Activated CD8-positive, alpha-beta memory T cell treated with anti-CD3 and anti-CD28 coated beads for 1 hour (primary cell): ENCODE measurements at places on chromosomes 3 and 15.

GRCh38 chr3:58604031-58604430 lies 26.8 kb upstream of the FAM107A start:
- no peak for DNase-seq

- no peak for DNase-seq
Observed at GRCh38 chr3:46542344-46542743, 23.8 kb downstream of the LRRC2 start.

DNA sequence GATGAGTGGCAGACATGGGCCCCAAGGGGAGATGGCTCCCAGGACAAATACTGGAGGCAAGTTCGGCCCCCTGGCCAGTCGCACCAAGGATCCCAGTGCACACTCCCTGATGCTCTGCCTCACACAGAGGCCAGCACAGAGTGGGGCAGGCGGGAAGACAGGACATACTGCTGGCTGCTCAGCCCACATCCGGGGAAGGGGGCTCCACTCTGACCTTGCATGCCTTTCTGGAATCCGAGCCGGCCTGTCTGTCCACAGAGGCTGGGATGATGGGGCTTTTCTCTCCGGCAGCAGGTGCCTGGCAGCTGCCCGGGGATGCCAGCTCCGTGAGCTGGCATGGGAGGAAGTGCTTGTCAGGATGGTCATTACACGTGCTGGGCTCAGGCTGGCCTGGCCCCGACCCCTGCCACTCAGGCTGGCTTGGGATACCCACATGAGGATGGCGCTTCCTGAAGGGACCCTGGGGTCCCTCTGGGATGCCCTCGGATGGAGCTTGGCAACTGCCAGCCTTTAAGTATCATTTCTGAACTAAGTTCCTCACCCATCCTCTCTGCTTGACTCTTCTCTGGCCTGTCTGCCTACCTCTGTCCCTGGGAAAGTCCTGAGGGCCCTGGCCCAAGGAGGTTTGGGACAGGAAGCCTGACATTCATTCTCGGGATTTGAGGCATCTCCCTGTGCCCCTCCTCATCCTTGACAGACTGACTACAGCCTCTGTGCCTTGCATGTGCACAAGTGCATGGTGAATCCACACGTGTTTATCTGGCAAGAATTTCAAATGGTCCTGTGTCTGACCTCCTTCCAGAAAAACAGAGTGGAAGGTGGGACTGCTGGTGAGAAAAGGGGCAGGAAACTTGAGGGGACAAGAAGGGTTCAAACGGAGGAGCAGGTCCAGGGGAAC lies 46.5 kb downstream of the EXOG start:
- no peak for DNase-seq

- no peak for DNase-seq
Observed at GRCh38 chr3:57983734-57984518, 24.3 kb upstream of the FLNB start.

GRCh38 chr3:188624828-188625227 lies 470.9 kb downstream of the LPP start:
- DNase-seq = no peak

- DNase-seq = no peak
Observed at GRCh38 chr15:29064290-29064689, 178.5 kb downstream of the APBA2 start.

DNA sequence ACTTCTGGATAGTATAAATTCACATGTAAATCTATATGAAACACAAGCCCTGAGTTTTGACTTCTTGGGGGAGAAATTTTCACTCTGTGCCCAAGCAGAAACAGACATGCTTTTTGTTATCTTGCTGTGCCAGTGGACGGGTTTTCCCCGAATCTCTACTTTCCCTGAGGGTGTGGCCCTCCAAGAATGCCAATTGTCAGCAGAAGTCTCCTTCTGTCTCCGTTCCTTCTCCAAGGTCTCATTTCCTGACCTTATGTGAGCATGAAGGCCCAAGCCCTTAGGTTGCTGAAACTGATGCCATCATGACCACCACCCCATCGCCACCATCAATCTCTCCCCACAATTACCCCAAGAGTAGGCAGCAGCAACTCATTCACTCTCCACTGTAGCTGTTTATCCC lies 253.8 kb downstream of the XXYLT1 start:
- DNase-seq = no peak

- DNase-seq = no peak
Observed at GRCh38 chr3:168100777-168101492, 5.2 kb upstream of the GOLIM4 start.

DNA sequence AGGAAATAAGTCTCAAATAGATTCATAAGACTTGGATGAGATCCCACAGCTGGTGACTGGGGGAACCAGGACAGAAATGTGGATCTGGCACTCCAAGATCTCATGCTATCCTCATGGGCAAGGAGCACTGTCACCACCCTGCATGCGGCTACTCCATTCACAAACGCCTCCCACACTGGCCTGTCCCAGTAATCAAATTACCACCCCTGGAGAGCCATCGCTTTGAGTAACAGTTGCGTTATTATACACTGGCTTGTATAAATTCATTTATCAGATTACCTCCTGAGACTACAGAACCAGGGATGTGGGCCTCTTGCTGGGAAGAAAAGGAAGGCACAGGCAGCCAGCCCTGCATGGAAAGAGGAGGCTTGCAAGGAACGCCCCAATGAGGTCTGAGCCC lies 27.9 kb upstream of the SLC25A36 start:
- no peak for DNase-seq

DNA sequence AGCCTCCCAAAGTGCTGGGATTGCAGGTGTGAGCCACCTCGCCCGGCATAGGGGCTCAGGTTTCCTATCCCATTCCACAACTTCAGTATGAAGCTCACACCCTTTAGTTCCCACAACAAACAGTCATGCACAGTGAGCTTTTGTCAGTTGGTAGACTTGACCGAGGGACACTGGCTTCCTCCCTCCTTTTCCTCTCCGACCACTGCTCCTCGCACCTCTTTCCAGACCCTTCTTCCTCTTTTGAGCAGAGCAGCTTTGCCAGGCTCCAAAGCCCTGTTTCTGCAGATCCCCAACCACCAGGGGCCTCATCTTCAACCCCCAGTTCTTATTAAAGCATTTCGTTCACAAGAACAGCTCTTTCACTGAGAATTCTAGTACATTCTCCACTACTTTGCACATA lies 12.7 kb upstream of the CILP start:
- DNase-seq = no peak

DNA sequence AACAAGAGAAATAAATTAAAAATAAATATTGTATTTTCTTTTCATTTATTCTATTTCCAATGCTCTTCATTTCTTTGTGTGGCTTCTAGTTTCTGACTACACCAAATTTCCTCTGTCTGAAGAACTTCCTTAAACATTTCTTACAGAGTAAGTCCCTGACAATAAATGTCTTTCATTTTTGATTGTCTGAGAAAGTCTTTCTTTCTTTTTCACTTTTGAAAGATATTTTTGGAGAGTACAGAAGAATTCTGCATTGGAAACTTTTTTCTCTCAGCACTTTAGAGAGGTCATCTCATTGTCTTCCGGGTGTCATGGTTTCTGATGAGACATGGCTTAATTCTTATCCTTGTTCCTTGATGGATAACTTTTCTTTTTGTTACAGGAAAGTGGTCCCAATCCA lies 119.6 kb downstream of the MOBP start:
- DNase-seq = no peak

- DNase-seq = no peak
Observed at GRCh38 chr3:181707980-181708379, 3.7 kb upstream of the SOX2 start.

DNA sequence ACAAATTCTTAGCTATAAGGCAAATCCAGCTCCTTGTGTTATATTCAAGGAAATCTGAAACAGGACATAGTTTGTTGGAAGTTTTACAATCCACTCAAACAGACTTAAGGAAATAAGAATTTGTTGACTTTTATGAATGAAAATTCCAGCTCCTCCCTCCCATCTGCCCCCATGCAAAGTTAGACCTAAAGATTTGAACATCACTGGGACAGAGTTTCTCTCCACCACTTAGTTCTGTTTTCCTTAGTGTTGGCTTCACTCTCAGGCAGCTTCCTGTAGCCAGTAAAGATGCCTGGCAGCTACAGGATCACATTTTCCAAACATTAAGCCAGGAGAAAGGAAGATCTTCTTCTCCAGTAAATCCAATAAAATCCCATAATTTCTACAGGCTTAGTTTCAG lies 265.0 kb downstream of the TAFA4 start:
- no peak for DNase-seq

- DNase-seq = no peak
Observed at GRCh38 chr15:35737441-35737840, 191.5 kb upstream of the DPH6 start.

- DNase-seq = no peak
Observed at GRCh38 chr3:191003742-191004141, 141.2 kb upstream of the GMNC start.

- no peak for DNase-seq
Observed at GRCh38 chr3:182821221-182821981, 28.1 kb downstream of the ATP11B start.

- DNase-seq = no peak
Observed at GRCh38 chr3:47890126-47890827, 87.3 kb downstream of the DHX30 start.

GRCh38 chr3:43490640-43491185 lies 131.1 kb downstream of the ANO10 start:
- no peak for DNase-seq

DNA sequence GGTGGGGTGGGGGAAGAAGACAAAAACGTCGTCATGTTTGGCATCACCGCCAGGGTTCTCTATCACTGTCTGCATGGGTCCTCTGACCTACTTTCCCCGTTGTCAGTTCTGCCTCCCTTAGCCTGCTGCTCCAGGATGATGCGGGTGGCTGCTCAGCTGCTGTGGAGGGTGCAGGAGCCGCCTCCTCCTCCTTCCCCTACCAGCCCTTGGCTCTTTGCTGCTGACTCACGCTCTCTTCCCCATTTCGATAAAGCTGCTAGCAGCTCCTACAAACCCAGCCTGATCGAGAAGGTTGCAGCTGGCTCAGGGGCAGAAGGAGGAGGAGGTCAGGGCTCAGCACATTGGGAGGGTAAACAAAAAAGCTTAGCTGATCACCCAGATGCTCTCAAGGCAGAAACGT lies 49.5 kb upstream of the SEC13 start:
- DNase-seq = no peak

DNA sequence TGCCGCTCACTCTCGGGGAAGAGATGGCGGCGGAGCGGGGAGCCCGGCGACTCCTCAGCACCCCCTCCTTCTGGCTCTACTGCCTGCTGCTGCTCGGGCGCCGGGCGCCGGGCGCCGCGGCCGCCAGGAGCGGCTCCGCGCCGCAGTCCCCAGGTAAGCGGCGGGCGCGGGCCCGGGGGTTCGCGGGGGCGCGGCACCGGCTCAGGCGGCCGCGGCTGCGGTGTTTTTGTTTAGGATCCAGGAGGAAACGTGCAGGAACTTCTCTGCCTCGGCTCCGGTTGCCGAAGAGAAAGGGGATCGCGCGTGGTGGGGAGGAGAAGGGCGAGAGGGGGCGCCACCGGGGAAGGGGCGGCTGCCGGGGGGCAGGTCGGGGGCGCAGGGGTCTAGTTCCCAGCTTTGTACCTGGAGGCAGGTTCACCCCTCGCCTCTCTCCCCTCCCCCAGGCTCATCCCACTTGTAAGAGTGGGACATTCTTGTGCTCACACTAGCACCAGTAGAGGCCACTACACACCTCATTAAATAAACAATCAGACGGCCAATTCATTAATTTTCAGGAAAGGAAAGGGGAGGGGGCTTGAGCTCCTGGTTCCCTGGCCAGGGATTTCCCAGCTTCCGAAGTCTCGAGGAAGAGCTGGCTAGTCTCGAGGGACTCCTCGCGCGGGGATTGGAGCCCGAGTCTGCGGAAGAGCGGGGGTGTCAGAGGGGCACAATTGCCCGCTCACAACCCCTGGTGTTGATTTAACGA lies 562 bp downstream of the NEO1 start:
- DNase-seq = no peak
